ENCODE measurements at places on chromosomes 3 and 15.

- no peak for DNase-seq
Observed at GRCh38 chr3:54628888-54629441, 298.9 kb downstream of the LRTM1 start.

DNA sequence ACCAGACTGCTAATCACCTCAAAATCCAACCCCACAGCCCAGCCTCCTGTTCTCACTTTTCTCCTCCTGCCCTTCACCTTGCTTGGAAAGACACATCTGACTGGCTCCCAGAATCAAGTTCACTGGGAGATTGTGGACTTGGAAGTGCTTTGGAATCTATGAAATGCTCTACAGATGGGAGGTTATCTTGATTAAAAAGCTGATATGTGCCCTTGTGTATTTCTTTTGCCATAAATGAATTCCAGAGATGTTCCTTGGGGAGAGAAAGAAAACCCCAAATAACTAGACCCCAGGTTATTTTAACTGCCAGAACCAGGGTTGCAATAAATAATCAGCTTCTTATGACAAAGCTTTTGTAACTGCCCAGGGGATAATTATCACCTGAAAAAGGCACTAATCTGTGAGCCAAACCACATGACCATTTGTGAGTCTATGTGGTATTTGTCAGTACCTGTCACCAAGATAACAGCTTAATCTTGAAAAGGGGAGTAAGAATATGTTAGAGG is 21.7 kb upstream of the ARHGEF3 start:
- DNase-seq = no peak

GRCh38 chr3:36511791-36512486 is 131.6 kb downstream of the STAC start:
- no peak for DNase-seq

GRCh38 chr3:133404920-133405319 is 5.1 kb downstream of the BFSP2 start:
- no peak for DNase-seq

- DNase-seq = no peak
Observed at GRCh38 chr15:44075535-44075934, 119.5 kb downstream of the FRMD5 start.

- no peak for DNase-seq
Observed at GRCh38 chr3:132378048-132378762, 39.1 kb upstream of the DNAJC13 start.

DNA sequence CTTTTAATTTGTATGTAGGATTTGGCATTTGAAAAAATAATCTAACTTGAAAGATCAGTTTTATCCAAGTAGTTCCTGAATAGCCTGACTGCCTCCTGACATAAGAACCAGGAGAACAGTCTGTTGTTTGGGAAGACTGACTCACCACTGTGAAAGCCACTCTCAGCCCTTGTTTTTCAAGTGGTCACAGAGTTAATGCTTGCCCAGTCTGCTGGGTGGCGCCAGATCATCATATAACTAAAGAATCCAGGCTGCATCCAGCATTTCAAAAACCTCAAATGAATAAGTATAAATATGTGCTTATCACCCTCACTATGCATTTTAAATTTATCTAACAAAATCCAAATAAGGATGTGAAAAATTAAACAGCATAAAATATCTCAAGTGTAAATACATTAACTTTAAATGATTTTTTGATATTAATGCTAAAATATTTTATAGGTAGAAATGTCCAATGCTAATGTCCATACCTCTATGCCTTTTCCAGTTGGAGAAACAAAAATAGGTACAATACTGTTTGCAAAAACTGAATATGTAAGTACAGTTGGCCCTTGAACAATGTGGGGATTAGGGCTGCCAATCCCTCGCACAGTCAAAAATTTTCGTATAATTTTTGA is 26.9 kb upstream of the ZBBX start:
- peak; percentile 39 for DNase-seq

- no peak for DNase-seq
Observed at GRCh38 chr3:193775421-193776077, 182.5 kb downstream of the OPA1 start.

- no peak for DNase-seq
Observed at GRCh38 chr15:58214591-58215340, 76.6 kb downstream of the AQP9 start.

GRCh38 chr3:124587053-124587408 is 143.2 kb upstream of the UMPS start:
- DNase-seq = no peak

DNA sequence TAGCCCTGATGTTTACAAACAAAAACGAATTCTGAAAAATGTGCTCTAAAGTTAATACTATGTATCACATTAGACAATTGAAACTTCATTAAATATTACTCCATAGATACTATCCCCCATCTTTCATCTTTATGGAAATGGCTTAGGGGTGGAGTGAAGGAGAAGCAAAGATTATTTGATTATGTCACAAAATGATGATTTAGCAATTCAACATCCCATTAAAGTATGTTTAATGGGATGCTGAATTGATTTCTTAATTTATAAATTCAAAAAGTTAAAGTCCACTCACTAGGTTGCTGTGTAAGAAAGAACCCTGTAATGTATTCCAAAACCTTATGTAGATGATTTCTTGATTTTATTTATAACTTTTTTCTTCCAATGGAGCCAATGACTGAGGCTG is 201.1 kb downstream of the WDR72 start:
- no peak for DNase-seq

DNA sequence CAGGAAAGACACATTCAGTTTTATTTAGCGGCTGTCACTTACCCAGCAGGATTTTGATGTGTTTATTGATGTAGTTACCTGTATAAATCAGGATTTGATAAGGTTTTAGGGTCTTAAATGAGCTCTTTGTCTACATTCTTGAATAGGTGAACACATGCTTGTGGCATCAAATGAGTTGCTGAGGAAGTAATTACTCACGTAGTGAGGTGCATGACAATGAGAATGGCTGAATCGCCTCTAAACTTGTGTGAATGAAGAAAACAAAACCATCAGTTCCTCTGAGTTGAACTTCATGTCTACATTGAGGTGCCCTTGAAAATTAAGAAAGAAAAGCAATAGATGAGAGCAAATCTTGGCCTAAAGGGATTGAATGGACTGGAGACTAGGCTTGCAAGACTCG is 245.6 kb upstream of the SATB1 start:
- DNase-seq = no peak

DNA sequence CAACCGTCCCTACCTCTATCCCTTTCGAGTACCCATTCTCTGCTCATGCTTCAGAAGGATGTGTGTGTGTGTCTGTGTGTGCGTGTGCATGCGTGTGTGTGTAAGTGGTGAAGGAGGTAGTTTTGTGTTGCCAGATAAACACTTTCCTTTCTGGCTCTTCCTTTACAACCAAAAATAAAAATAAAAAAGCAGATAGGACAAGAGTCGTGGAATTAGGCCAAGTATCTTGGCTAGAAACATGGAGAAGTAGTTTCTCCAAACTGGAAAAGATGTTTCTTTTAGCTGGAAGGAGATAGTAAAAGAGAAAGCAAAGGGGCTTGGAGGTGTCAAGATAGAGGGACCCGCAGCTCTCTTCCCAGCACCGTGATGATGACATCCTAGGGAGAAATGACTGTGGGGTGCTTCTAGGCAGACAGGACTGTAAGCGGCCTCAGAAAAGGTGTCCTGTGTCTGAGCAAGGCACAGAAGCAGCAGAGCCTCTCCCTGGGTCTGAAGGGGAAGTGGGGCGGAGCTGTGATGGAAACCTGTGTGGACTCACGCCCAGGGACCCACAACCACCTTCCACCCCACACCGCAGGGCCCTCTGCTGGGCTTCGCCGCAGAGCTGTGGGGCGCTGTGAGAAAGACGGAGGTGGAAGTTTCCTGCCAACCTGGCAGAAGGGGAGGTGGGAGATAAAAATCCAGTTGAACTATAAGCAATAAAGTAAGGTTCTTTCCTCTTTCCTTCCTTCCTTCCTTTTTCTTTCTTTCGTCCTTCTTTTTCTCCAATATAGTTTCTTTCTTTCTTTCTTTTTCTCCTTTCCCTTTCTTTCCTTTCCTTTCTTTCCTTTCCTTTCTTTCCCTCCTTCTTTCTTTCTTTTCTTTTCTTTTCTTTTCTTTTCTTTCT is 35.3 kb downstream of the MUC20 start:
- no peak for DNase-seq

- DNase-seq = no peak
Observed at GRCh38 chr3:122294359-122294758, 30.7 kb upstream of the CSTA start.

GRCh38 chr3:72116226-72116625 is 331.3 kb upstream of the PROK2 start:
- DNase-seq = no peak

- DNase-seq = no peak
Observed at GRCh38 chr15:59203657-59204056, 3.0 kb upstream of the LDHAL6B start.

GRCh38 chr3:48505146-48505545 is 1.2 kb upstream of the SHISA5 start:
- DNase-seq = no peak

DNA sequence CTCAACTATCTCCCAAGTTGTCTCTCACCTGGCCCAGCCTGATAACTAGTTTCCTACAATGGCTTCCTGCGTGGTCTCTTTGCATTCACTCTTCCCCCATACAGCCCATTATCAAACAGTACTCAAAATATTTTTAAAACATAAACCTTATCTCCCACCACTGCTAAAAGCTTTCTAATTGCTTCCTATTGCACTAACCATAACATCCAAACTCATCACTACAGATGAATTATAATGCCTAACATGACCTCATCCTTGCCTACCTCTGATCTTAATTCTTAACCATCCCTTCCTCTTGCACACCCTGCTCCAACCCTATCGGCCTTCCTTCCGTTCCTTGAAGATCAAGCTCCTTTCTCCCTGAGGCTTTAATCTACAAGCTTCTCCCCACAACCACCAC is 17.0 kb downstream of the ACAP2 start:
- DNase-seq = no peak

DNA sequence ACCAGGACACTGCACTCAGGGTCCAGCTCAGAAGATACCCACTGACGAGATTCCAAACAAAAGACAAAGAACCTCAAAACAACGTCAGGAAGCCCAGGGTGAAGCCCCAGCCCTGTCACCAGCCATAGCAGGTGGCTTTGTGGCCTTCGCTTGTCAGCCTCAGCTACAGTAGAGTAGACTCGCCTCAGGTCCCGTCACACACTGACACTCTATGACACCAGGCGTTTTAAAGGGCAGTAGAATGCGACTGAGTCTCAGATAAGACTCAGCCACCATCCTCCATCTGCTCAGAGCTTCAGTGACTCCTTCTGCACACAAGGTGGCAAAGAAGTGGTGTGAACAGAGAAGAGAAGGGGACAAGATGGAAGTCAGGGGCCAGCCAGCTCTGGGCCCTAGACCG is 12.8 kb downstream of the RBPMS2 start:
- DNase-seq = no peak

- DNase-seq = no peak
Observed at GRCh38 chr15:50181201-50181968, 611 bp upstream of the SLC27A2 start.

DNA sequence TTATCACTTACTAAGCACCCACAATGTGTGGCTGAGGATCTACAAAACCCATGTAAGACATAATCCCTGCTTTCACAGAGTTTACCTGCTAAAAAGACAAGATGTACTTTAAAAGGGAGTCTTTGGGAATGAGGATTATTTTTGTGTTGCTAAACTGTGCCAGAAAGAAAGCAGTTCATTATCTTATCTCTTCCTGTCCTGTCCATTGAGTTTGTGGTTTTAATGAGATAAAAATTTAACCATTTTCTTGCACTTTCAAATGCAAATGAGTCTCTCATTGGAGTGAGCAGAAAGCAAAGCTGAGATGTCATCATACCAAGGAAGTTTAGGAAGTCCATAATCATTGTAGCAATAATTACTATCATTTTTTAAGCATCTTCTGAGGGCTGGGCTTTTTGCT is 231.2 kb upstream of the ADAMTS9 start:
- no peak for DNase-seq

DNA sequence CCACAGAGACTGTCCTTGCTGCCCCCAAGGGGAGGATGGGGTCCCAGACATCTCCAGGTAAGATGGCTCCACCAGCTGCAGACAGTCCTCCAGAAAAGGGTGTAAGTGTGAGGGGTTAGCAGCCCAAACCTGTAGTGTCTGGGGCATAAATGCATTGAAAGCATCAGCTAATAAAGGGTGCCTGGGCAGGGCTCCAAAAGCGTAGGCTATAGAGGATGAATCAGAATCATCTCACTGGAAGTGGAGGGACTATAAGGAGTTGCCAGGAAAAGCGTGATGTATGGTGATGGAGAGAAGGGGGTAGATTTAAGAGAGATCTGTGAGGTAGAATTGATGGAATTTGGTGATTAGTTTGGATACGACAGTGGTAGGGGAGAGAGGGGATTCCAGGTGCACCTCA is 79.9 kb upstream of the ONECUT1 start:
- no peak for DNase-seq

DNA sequence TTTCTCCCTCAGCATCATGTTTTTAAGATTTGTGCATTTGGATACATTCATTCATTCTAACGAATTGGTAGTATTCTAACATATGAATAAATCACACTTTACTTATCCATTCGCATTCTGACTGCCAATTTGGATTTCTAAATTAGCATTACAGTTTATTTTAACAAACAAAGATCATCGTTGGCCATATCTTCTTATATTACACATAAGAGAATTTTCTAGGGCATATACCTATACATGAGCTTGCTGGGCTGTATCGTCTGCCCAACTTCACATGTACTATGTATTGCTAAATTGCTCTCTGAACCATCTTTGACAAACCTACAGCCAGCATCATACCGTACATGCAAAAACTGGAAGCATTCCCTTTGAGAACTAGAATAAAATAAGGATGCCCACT is 265.8 kb upstream of the PPP2R3A start:
- DNase-seq = no peak

- no peak for DNase-seq
Observed at GRCh38 chr3:146431240-146431639, 38.1 kb downstream of the PLSCR2 start.

GRCh38 chr3:177109688-177110330 is 87.5 kb downstream of the TBL1XR1 start:
- no peak for DNase-seq

GRCh38 chr3:53778153-53778552 is 68.1 kb downstream of the CHDH start:
- DNase-seq = no peak

DNA sequence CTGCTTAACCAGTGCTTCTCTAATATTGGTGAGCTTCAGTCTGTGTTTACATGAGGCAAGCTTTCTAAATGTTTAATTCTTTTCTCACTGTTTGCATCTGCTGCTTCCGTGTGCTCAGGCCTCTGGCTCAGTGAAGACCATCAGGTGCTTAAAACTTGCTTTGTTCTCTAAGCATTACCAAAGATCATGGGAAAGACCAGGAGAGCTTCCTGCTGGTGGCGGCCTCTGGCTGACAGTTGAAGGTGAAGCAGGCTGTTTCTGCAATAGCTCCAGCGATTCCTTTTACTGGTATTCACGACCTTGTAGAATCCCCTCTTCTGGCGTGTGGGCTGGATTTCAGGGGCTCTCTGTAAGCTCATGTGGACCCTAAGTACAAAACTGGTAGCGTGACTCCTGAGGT is 45.1 kb downstream of the EDEM1 start:
- no peak for DNase-seq

- no peak for DNase-seq
Observed at GRCh38 chr3:71997066-71997653, 212.2 kb upstream of the PROK2 start.
